ENCODE measurements at places on chromosomes 16 and 17.

DNA sequence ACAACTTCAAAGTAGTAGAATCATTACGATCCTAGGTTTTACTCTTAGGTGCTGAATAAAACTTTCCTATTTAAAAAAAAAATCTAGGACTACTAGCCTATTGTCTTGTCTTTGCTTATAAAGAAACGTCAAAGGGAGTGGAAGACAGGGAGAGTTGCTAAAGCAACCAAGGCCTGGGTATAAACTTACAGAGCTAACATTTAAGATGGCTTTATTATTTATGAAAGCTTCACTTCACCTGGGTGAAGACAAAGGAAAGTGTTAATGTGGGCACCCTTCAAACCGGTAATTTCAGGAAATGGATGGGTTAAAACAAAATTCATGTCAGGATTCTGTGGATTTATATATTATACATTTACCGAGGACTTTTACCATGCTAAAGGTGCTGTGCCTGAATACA lies 2.5 kb downstream of the DUSP14 start:
- no peak for DNase-seq

DNA sequence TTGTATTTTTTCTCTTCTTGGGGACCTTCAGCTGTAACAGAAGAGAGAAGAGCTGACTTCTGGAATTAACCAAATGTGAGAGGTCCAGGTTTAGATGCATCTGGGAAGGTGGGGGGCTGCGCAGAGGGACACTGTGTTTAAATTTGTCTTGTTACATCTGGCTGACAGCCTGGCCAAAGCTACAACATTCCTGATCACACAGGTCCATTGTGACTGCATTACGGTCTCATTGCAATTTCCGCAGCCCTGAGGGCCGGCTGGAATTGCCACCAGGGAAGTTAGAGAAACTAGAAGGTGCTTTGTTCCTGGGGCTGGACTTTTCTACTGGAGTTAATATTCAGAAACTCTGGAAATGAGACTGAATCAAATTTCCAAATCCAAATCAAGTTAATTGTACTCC lies 37.9 kb upstream of the LRRC75A start:
- DNase-seq = no peak

DNA sequence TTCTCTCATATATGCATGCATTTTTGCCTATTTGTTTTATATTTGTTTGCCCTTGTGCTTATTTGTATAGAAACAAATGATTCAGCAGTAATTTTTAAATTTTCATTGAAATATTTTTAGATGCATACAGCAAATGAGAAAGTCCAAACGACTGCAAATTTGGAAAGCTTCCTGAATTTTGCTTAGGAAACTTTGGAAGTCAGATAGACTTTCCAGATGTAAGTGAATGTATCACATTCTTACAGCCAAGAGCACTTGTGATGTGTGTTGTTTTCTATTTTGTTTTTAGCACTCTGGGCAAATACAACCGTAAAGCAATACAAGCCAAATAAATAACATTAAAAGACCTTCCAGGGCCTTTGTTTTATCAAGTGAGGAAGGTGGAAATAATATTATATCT lies 680.8 kb upstream of the CDH8 start:
- no peak for DNase-seq

DNA sequence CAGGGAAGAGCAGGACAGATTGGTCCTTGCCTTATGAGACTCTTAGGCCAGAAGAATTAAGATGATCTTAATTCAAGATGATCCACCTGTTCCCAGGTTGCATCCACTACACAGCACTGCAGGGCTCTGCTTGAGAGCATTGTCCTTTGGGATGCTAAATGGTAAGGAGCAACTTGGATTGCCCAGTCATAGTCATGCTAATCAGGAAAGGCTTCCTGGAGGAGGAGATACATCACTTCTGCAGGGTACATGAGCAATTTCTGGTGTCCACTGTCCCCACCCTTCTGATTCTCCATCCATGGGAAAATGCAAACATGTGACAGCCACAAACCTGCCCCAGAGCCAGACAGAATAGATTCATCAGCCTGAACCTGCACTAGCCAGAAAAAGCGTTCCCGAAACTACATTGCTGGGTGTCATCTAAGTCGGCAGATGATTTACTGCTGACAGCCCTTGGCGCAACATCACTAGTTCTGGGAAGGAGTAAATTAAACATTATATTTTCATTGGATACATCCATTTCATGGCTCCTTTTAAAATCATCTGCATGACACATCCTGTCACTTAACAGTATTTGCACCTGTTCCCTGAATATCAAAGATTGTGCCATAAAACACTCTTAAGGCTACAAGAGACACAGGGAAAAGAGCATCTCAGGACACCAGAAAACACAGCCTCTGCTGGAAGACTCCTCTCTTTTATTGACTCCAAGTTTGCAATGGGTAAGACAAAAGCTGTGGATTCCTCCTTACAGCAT lies 282.2 kb downstream of the MAF start:
- no peak for DNase-seq

DNA sequence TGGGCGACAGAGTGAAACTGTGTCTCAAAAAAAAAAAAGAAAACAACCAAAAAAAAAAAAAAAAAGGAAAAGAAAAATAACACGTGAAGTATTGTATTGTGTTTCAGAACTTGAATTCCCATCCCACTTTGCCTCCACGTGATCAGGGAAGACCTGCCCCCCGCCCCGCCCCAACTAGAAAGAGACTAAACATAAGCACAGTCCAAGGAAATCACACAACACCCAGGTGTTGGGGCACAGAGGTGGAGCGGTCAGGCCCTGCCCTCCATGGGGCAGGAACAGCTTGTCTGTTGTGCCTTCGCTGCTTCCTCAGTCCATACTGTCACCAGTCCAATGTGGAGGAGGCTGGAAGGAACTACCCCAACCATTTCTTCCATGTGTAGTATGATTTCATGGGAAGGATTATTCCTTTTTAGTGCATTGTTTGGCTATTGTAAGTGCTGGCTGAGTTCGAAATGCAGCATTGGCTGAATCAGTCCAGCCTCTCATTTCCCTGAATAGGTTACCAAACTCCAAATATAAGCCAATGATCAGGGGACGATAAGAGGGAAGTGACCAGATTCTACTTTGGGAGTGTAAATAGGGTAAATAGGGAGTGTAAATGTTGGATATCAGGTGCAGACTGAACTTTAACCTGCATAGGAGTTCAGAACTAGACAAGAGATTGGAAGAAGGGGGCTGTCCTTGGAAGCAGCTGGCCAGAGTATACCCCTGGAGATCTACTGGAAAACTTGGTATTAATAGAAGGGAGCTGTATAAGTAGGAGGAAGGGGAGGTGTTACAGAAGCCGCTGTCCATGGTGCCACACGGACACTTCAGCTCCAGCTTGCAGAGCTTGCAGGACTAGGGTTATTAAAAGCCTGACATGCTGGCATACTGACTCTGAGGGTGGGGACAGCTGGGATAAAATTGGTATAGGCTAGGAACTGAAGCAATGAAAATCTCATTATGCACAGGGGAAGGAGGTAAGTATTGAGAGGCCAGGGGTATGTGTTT lies 50.7 kb downstream of the TANGO6 start:
- DNase-seq = no peak

DNA sequence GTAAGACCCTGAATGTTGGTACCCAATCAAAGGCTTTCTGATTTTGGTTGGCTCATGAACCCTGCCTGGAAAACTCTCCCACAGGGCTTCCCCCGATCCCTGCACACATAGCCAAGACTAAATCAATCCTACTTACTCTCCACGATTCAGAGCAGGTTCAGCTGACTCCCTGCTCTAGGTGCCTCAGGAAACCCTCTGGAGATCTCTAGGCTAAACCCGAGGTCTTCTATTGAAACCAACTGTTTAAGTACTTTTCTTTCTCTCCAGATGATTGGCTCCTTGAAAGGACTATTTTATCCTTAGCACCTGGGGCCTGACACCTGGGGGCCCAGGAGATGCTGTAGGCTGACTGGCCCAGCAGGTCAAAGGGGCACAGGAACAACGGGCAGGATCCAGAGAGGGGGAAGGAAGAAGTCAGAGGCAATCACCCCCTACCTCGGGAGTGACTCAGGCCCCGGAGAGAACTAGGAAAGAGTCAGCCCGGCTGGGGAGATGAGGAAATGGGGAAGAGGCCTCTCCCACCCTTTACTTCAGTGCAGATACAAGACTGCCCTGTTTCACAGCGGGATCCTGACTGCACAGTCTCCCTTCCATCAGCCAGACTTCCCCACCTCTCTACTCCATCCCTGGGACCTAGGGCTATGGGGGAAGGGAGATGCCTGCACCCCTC lies 2.0 kb downstream of the TBC1D10B start:
- no peak for DNase-seq

DNA sequence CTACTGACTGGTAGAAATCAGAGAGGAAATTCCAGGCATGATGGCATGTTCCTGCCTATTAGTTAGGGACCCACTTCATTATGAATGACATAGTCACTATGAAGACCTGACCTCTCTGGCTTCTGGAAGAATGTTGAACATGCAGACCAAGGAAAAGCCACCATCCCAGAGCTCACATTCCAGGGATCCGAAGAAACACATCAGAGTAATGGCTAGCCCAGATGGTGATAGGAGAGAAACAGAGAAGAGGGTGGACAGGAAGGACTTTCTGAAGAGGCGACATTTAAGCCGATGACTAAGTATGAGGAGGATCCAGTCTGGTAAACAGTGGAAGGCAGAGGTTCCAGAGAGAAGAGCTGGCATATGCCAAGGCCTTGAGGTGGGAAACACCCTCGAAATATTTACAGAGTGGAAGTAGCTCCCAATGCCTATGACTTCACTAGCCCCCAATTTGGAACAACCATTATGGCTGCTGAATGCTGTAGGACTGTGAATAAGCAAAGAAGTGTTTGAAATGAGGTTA lies 216.2 kb downstream of the RBFOX1 start:
- DNase-seq = no peak

DNA sequence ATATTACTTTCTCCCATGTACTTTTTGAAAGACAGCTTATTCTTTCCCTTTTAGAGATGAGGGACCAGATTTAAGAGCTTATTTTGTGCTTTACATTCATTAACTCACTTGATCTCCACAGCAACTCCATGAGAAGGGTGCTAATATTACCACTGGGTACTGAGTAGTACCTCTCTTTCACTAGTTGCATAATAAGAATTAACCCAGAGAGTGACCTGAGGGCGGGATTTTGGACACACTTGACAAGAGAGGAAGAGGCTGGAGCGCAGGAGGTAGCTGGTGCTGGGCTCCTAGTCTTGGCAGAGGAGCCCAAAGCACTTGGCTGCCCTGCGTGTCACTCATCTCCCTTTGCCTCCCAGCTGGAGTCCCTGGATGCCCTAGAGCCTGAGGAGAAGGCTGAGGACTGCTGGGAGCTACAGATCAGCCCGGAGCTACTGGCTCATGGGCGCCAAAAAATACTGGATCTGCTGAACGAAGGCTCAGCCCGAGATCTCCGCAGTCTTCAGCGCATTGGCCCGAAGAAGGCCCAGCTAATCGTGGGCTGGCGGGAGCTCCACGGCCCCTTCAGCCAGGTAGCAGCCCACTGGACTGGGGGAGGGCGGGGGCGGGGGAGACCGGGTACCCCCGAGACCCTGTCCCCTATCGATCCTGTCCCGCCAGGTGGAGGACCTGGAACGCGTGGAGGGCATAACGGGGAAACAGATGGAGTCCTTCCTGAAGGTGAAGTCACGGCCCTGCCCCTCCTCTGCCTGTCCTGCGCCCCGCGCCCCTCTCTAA lies 1.7 kb upstream of the MAZ start:
- DNase-seq = no peak

GRCh38 chr17:29107084-29107483 lies 64.1 kb downstream of the PIPOX start:
- DNase-seq = no peak

DNA sequence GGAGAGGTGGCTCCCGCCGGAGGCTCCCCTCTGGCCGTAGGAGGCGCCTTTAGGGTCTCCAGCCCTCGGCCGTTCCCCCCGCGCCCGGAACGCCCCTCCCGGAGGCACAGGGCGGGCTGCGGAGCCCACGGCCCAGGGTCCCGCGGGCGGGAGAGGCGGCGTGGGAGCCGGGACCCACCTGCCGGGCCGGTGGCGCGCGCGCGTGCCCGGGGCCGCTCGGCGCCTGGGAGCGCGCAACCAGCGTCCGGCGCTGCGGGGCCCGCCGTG lies at the start of gene MIF4GD:
Gene MIF4GD, minus strand, starts transcription at position 266 of the 267 bp plus-strand sequence. CDS start 1,036 bp downstream, outside the sequence.
- no peak for DNase-seq

DNA sequence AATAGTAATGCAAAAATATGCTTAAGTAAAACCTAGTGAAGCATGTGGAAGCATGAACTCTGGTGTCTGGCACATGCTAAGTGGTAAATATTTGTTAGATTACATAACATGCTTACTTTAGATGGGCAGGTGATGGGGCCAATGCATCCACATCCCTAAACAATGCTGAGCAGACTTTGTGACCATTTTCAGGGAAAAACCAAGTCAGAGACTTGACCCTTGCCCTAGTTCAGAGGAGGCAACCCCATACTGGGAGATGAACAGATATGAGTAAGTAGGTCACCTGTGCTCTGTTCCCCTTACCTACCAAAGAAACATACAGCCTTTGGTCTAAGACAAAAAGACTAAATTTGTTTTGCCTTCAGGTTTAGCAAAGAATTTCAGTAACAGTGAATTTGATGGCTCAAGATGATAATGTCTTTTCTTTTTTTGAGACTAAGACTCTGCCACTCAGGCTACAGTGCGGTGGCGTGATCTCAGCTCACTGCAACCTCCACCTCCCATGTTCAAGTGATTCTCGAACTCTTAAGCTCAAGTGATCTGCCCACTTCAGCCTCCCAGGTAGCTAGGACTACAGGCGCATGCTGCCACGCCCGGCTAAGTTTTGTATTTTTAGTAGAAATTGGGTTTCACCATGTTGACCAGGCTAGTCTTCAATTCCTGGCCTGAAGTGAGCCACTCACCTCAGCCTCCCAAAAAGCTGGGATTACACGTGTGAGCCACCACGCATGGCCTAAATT lies 91.4 kb downstream of the HIC1 start:
- no peak for DNase-seq

DNA sequence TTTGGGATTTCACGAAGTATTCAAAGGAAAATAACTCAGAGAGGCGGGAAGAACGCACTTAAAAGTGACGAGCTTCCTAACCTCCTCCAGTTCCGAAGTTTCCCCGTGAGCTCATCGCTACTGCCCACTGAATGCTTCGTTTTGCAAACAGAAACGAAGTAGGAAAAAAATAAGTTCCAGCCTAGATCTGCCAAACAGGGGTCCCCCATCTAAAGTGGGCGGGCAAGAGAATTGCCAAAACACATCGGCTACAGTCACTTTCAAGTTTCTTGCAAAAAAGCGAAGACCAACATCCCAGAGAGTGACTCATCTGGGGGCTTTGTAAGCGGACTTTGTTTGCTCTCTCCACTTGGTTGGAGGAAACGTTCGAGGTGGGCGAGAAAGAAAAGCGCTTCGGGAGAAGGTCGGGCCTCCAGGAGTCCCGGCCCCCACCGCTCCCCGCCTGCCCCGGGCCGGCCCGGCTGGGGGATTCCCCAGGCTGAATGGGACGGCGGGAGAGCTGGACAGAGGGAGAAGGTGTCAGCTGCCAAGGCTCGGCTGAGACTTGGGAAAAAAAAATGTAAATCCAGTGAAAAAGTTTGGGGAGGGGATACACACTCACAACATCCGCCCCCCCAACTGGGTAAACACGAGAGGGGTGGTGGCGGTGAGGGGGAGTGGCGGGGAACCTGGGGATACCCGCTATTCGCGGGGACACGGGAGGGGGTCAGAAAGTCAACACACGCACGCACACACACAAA lies 1.0 kb downstream of the VEZF1 start:
- DNase-seq = peak; percentile 74

GRCh38 chr16:12462426-12463280 lies 341.0 kb downstream of the CPPED1 start:
- DNase-seq = peak; percentile 53

Measured in urothelium cell line (cell line).